Stimulated activated CD4-positive, alpha-beta T cell treated with anti-CD3 and anti-CD28 coated beads, Interleukin-2, amount 100 ng/mL, for 24 hours (primary cell): ENCODE measurements at places on chromosomes 2 and 18.

DNA sequence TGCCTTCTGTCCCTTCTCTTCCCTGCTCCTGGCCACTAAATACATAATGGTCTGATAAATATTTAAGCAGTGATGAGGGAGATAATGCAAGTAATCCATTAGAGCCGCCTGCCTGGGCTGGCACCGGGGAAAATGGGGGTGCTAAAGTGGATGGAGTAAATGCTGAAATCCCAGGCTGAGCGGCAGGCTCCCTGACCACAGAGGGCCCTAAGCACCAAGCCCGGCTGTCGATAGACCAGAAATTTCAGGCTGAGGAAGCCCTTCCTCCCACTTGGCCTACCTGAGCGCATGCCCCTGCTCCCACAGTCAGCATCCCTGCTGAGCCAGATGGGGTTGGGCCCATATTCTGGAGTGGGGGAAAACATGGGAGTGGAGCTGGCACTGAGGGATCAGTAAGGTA is 197.5 kb upstream of the SKOR2 start:
- DNase-seq, result no peak

DNA sequence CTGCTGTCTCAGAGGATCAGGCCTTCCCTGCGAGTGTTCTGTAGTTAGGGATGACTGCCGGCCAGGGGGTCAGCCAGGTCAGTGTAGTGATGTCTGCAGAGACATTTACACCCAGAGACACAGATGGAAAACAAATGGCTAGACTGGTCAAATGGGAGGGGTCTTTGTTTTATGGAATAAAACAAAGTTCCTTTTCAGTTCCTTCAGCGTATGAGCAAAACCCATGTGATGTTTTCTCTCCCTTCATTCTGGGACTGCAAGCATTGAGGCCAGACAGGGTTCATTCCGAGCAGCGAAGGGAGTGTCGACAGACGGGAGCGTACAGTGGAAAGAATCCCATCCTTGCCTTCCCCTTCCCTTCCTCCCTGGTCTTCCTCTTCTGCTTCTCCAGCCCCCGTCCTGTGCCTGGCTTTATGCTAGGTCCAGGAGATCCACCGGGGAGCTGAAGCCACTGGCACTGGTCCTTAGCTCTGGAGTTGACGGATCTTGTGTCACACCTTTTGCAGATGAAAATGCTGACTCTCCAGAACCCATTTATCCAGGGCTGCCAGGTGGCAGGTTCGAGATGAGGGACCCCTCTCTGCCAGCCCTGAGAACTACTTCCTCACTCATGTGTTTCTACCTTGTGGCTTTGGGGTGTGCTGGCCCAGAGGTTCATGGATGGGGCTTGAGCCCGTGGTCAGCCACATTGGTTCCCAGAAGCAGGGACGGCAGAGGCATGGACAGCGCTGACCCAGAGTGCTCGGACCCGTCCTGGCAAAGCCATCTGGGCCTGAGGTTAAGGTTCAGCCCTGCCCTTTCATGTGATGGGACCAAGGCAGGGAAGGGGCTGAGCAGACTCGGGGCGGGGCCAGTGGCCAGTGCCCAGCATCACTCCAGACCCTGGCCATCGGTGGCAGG is 24.2 kb downstream of the ITGB1BP1 start:
- DNase-seq, result no peak

DNA sequence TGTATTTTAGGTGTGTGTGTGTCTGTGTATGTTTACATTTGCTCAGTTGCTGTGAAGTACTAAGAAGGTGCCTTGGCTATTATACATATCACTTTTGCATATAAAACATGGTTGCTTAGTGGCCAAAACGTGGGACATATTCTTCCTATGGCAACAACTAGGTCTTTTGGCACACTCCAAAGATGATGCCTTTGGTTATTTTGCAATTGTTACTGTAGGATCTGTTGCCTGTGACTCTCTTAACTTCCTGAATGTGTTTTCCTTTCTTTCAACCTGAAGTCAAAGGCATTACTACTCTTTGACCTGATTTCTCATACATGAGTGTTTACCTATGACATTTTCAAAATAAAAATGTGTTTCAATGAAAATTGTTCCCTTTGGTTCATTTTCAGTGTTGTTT is 160.5 kb downstream of the UBE2E3 start:
- no peak for DNase-seq

GRCh38 chr2:226420646-226421045 is 379.0 kb downstream of the IRS1 start:
- no peak for DNase-seq
